ENCODE measurements at places on chromosomes 7 and 10.

- no peak for DNase-seq
Observed at GRCh38 chr10:35214607-35215020, 88.0 kb downstream of the CREM start.

DNA sequence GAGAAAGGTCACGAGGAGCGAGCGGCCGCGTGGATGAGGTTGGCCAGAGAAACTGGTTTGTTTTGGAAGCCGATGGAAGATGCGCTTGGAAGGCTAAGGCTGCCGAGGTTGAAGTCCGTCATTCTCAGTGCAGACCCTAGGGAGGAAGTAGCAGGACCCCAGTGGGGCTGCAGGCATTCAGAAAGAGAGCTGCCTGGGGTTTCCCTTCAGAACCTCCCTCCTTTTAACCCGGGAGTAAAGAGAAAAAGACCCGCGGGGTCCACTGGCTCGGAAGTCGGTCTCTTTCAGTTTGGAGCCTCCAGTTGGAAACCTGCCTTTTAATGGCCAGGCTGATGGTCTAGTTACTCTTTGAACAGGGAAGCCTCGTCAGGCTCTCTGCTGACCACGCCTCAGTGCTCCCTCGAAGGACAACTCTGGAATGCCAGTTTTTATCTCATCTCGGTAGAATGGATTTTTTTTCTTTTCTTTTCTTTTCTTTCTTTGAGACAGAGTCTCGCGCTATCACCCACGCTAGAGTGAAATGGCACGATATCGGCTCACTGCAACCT lies 188.6 kb downstream of the CUX1 start:
- no peak for DNase-seq

DNA sequence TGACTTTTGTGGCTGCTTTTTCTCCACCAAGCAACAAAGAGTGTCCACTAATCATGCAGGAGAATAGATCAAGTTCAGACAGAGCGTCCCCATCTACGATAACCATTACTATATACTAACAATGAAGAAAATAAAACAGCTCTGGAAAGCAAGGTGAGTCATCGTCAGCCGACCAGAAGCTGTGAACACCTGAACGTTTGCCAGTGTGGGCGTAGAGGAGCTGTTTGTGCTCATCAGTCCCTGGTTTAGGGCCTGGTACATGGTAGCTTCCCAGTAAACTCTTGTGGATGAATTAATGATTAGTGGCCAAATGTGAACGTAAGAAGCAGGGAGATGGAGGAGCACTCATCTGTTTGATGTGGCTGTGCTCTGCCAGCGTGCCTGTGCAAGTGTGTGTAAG lies 180.7 kb downstream of the EVX1 start:
- DNase-seq = no peak

DNA sequence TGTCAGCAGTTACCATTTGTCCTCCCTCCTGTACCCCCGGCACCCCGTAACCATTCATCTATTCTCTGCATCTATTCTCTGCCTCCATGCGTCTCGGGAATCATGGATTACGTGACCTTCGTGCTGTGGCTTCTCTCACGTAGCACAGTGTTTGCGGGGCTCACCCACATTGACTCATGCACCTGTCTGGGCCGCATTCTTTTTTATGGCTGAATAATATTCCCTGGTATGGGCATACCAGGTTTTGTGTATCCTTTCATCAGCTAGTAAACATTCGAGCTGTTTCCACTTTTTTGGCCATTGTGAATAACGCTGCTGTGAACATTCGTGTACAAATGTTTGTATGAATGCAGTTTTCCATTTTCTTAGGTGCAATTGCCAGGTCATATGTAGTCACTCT lies 17.7 kb downstream of the CUX1 start:
- no peak for DNase-seq

GRCh38 chr10:4230036-4230435 lies 445.0 kb upstream of the KLF6 start:
- no peak for DNase-seq

Measured in stimulated activated CD4-positive, alpha-beta T cell treated with anti-CD3 and anti-CD28 coated beads, Interleukin-4, amount 100 ng/mL, for 24 hours (primary cell).